ENCODE measurements at places on chromosomes 3 and 15. TPM values are rescaled to one million over a fixed set of nuclear protein-coding genes. Genes with fewer than 3 reads are reported as not detected.

- H3K27ac ChIP-seq, result no peak overlapping the region
- no peak overlapping the region for H3K4me3 ChIP-seq
- H3K36me3 ChIP-seq, result no peaks in the 10 kb centered on the region
- H3K4me1 ChIP-seq, result no peaks in the 10 kb centered on the region
- no peaks in the 10 kb centered on the region for H3K27me3 ChIP-seq
Observed at GRCh38 chr3:69207031-69207430, 84.6 kb upstream of the LMOD3 start.

- H3K4me3 ChIP-seq, result no peak overlapping the region
- H3K27me3 ChIP-seq, result no peaks in the 10 kb centered on the region
- H3K27ac ChIP-seq, result no peak overlapping the region
- DNase-seq, result peak; percentile 50
Observed at GRCh38 chr3:149376718-149377407, 586 bp downstream of the TM4SF1 start.

GOLGA6L4 gene
- total RNA-seq, result 0.63 TPM

DNA sequence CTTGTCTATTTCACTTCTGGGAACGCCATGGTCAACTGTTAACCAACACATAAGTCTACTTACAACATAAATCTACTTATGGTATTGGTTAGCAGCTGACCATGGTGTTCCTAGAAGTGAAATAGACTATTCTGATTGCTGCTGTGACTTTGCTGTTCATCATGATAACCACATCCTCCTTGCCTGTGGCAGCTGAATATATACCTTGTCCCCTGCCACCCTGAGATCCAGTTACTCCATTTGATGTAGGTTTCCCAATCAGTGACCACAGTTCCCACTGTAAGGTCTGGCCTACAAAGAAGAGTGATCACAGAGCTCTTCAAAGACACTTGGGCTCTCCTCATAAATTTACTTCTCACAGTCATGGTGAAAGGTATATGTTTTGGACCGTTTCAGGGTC, 66.8 kb upstream of the ALDH1A3 start:
- H3K27ac ChIP-seq, result no peak overlapping the region
- no peaks in the 10 kb centered on the region for H3K36me3 ChIP-seq
- no peaks in the 10 kb centered on the region for H3K27me3 ChIP-seq
- H3K4me3 ChIP-seq, result no peak overlapping the region
- DNase-seq, result no peak
